ENCODE measurements at places on chromosomes 6 and 20.

DNA sequence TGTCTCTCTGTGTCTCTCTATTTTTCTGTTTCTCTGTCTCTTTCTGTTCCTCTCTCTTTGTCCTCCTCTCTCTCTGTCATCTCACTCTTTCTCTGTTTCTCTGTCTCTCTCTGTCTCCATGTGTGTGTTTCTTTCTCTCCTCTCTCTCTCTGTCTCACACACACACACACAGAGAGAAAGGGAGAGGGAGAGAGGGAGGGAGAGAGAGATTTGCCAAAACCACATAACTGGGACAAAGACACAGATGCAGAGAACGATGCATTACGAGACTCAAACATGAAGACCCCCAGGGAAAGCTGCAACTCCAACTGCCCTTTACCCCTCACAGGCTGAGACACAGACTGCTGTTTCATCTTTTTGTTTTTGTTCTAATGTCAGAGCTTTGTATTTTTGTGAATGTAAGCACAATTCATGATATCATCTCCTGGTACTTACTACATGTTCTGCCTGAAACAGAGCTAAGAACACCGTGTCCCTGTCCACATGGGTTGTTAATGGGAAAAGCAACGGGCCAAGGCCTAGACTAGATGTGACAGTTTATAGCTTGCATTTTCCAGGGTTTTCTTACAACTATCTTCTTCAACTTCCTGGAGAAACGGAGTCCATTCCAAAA is 177.1 kb upstream of the ARID1B start:
- DNase-seq: no peak

DNA sequence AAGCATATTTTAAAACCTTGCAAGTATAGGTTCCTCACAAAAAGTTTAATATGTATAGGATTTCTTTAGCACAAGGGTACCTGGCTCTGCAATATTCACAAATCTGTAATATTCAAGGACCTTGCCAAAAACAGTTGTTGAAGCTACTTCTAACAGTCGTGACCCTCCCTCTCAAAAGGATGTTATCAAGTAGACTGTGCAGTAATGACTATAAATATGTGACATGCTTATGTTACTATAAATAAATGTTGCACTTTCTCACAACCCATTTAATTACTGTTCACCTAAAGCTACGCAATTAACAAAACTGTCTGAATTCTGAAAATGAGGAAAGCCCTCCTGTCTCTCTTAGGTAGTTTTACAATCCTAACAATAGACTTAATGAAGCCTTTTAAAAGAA is 41.8 kb downstream of the FYN start:
- no peak for DNase-seq

DNA sequence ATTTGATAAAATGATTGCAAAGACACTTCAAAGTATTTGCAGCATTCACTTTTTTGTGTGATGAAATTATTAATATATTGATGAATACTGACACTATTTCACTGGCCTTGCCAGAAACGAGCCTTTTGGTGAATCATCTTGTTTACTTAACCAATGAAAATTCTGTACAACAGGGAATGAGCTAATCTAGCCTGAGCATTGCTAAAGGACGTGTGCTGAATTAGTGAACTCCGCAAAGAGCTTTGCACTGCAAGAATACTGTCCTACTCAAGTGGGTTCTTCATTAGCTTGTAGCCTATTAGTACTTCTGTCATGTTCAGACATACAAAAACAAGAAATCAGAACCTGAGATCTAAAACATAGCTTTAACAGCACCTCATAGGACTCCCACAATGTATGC is 172.0 kb upstream of the NRSN1 start:
- DNase-seq: no peak

- DNase-seq: no peak
Observed at GRCh38 chr6:129871221-129871620, 10.1 kb upstream of the TMEM244 start.

DNA sequence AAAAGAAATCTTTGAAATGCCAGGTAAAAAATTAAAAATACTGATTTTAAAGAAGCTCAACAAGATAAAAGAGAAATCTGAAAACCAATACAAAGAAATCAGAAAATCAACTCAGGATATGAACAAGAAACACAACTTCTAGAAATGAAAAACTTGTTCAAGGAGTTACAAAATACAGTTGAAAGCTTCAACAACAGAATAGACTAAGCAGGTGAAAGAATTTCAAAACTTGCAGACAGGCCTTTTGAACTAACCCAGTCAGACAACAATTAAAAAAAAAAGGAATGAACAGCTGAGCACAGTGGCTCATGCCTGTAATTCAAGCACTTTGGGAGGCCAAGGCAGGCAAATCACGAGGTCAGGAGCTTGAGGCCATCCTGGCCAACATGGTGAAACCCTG is 57.8 kb downstream of the PDSS2 start:
- DNase-seq: no peak

GRCh38 chr6:138507977-138508675 is 8.8 kb upstream of the NHSL1 start:
- no peak for DNase-seq

- no peak for DNase-seq
Observed at GRCh38 chr20:8647961-8648441, 420.9 kb upstream of the PLCB4 start.

- DNase-seq: no peak
Observed at GRCh38 chr20:40279390-40279789, 409.6 kb downstream of the MAFB start.

DNA sequence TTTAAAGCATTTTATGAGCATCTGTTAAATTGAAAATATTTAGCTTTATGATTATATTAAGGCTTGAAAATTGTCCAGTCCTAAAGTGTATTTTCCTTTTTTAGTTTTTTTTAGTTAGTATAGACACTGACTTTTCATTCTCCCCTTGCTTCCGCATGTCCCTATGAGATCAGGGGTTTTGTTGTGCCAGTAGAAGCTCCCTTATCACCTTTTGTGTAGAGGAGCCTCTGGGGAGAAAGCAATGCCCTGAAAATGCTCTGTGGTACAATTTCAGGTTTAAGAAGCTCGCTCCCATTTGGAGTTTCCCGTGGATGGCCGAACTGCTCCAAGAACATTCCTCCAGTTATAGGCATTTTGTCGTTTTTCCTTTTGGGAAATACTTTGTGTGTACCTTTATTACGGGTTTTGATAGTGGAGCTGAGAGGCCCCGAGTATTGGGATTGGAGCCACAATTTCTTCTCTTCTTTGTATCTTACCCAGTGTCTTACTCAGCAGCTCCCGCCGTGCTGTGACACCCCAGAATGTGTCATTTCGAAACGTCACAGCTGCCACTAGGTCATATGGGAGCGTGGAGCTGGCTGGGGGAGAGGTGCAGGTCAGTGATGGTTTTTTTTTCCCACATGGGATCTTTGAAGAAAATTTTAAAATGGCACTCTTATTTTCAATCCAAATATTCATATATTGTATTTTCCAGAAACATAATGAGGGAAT is 49.9 kb downstream of the RPRD1B start:
- DNase-seq: no peak

- DNase-seq: no peak
Observed at GRCh38 chr6:951399-952181, 258.7 kb upstream of the EXOC2 start.

DNA sequence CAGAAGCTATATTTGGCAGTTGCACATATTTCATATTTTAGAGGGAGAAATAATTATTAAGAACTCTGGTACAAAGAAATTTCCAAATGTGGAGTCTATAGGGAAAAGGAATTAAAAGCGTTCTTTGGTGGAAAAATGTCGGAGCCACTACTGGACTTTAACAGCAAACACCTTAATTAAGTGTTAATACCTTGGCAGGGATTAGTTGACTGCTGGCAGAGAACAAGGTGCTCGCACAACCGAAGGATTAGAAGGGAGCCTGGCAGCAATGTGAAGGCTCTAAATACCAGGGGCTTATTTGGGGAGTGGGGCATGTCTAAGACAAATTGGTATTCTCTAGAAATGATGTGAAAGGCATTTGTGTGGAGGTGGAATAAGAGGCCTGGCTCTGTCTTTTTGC is 98.9 kb downstream of the PAK5 start:
- no peak for DNase-seq

- no peak for DNase-seq
Observed at GRCh38 chr6:133978896-133979240, 25.8 kb downstream of the TBPL1 start.

DNA sequence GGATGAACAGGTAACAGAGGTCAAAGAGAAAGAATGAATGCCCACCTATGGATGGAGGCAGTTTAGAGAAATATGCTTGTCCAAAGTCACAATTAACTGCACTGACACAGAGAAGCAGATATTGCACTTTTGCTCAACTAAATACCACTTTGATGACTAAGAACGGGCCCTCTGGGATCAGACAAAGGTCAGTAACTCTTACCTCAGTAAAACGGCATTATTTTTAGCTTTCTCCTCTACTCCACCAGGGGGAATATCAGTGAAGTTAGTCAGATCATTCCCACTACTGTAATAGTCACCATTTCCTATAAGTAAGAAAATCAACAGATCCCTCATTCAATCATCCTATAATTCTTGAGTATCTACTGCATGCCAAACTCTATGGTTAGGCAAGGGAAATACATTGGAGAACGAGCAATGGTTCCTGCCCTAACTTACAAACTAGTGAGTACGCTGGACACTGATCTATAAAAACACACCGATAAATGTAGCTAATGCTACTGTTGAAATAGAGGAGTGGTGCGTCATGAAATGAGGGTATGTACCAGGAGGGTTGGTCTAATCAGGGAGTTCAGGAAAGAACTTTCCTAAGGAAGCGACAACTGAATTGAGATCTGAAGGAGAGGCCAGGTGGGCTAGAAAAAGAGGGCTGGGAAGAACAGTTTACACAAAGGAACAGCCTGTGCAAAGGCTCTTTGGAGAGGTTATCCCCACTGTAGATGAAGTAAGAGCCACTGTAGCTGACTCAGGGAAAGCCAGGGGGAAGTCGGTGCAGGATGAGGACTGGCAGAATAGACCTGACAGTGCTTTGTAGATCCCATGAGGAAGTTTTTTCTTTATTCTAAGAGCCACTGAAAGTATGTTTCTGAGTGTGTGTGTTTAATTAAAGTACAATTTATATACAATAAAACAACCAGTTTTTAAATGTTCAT is 9.2 kb downstream of the ECI2 start:
- no peak for DNase-seq

- no peak for DNase-seq
Observed at GRCh38 chr6:53737746-53738145, 57.1 kb upstream of the LRRC1 start.

DNA sequence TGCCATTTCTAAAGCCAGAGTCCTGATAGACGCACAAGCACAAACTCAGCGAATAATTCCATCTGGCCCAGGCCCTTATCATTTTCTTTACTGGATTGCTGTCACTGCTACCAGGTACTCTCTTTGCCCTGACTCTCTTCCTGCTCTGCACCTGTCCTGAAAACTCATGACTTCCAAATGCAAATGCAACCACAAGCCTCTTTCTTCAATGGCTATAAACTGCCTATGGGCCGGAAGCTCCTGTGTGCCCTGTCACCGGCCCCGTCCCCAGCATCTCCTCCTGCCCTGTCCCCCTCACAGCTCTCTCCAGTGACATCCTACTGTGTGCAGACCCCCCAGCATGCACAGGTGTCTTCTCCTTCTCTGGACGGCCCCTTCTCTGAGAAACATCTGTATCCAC is 302.6 kb downstream of the GMDS start:
- DNase-seq: no peak

- no peak for DNase-seq
Observed at GRCh38 chr6:132060591-132060990, 109.4 kb upstream of the CCN2 start.

GRCh38 chr6:30378290-30378937 is 33.5 kb downstream of the RPP21 start:
- no peak for DNase-seq

DNA sequence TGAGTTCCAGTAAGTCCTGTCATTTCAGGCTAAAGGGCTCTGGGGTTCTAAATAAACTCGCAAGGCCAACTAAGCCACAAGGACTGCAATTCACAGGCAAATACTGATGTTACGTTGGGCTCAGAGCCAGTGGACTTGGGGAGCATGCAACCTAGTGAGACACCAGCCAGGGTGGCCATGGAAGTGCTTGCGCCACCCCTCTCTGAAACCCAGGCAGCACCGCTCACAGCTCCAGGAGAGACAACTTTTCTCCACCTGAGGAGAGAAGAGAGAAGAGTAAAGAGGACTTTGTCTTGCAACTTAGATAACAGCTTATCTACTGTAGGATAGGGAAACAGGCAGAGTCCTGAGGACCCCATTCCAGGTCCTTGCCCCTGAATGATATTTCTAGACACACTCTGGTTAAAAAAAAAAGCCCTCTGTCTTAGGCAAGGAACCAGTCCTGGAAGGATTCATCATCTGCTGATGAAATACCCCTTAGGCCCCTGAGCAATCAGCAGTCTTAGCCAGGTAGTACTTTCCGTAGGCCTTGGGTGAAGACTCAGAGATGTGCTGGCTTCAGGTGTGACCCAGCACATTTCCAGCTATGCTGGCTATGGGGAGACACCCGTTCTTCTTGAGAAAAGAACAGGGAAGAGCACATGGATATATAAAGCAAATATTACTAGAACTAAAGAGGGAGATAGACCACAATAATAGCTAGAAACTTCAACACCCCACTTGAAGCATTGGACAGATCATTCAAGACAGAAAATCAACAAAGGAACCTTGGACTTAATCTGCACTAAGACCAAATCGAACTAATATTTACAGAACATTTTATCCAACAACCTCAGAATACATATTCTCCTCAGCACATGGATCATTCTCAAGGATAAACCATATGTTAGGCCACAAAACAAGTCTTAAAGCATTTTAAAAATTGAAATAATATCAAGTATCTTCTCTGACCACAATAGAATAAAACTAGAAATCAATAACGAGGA is 31.5 kb upstream of the TBC1D32 start:
- DNase-seq: no peak

Data from stimulated activated CD4-positive, alpha-beta T cell treated with anti-CD3 and anti-CD28 coated beads, Interleukin-4, amount 100 ng/mL, for 1 hour (primary cell).